ENCODE measurements at places on chromosomes 3 and 15.

- no peak for DNase-seq
These were observed 353.9 kb downstream of the PTPRG start for GRCh38 chr3:61915296-61915695.

- no peak for DNase-seq
These were observed 72.9 kb downstream of the MOBP start for GRCh38 chr3:39540162-39540921.

- DNase-seq: no peak
These were observed 562.7 kb downstream of the MFSD1 start for GRCh38 chr3:159364511-159364910.

DNA sequence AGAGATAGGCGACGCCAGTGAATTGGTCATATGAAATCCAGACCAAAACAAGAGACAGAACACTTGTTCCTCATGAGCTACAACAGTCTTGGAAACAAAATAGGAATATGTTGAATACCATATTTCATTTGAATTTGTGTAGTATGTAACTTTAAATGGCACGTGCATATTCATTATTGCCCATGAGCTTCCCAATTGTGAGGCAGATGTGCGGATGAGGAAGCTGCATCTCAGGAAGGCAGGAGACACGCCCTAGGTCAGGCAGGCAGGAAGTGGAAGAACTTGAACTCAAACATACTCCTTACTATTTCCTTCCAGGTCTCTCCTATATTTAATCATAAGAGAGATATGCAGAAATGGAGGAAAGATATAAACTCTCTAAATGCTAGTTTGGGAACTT, 106.8 kb upstream of the SLC2A2 start:
- no peak for DNase-seq

DNA sequence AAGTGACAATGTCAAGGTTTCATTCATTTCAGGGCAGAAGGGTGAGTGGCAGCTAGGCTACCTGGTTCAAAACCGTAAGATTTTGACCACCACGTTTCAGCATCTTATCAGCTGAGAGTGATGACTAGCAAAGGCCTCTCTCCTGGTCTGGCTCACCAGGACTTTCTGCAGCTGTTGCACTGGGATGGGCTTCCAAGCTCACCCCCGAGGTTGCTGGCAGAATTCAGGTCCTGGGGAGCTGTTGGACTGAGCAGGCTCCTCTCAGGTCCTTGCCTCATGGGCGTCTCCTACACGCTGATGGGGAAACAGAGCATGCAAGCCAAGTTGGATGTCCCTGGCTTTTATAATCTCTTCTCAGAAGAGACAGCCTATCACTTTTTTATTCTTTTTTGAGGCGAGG, 88.8 kb upstream of the RNU6-1 start:
- DNase-seq: no peak

- no peak for DNase-seq
These were observed 8.7 kb downstream of the SLC6A6 start for GRCh38 chr3:14411166-14411526.

- DNase-seq: no peak
These were observed 288.8 kb downstream of the ZBTB20 start for GRCh38 chr3:114858329-114858728.

- no peak for DNase-seq
These were observed 51.2 kb upstream of the THRB start for GRCh38 chr3:24545887-24546286.

DNA sequence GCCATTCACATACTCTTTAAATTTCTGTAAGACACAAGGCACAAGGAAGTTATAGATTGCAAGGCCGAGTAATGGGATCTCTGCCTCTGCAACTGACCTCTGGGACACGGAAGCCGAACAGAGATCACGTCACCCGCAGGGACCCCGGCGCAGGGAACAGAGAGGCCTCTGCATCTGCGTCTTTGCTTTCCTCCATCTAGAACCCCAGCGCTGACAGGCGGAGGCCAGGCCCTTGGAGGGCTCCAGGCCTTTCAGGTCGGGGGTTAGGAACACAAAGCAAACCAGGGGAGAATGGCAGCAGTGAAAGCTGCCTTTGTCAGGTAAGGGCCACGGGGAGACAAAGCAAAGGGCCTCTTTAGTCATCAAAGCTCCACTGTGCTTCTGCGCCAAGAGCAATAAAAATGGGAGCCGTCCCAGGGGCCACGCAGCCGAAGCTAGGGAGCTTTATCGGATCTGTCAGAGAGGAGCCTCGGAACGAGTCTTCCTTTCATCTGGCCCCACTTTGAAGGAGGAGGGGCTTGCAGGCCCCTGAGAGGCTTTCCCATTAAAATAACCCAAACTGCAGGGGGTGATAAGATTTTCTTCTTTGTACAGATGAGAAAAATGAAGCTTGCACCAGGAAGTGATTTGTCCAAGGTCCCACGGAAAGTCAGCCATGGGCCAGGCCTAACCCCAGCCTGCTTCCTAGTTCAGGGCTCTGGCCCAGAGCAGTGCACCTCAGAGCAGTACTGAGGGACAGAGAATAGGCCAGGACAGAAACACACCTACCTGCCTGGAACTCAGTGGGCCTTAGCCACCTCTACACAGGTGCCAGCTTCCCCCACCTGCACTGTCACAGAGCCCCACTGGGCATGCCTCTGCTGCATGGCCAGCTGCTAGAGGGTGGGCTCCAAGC, 84.4 kb upstream of the RAD18 start:
- no peak for DNase-seq

- DNase-seq: no peak
These were observed 365.1 kb upstream of the SLCO3A1 start for GRCh38 chr15:91488452-91488851.

DNA sequence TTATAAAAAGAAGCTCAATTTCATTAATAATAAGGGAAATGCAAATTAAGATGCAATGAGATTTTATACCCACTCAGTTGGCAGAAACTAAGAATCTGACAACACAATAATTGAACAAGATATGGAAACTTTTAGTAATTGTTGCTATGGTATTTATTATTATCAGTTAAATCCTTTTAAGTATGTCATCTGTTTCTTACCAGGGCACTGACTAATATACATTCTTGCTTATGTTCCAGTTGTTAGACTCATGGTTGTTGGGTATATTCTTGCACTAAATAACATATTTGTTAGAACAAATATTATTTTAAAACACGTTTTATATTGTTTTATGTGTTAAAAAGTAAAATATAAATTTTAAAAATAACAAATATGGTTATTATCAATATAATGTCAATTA, 690.3 kb downstream of the MECOM start:
- DNase-seq: no peak

DNA sequence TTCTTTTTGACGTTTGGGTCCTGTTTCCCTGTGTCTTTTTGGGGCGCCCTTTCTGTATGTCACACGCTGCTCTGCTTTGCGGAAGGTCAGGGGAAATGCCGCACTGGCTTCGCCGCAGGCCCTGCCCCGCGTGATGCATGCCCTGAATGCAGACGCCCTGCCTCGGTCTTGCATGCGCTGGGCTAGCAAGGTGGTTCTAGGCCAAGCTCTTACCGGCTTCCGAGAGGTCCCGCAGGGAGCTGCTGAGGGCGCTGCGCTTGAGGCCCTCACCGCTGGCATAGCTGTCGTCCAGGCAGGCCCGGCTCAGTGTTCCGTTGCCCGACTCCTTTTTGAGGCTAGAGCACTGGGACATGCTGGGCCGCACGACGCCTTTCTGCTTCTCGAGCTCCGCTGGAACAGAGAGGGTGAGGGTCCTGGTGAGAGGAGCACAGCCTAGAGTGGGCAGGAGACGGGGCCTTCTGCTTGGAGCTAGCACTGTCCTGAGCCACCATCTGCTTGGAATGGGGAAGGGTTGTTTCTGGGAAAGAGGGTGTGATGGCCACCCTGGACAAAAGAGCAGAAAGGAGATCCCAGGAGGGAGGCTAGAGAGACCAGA, 66.9 kb upstream of the RPL32 start:
- DNase-seq: no peak

DNA sequence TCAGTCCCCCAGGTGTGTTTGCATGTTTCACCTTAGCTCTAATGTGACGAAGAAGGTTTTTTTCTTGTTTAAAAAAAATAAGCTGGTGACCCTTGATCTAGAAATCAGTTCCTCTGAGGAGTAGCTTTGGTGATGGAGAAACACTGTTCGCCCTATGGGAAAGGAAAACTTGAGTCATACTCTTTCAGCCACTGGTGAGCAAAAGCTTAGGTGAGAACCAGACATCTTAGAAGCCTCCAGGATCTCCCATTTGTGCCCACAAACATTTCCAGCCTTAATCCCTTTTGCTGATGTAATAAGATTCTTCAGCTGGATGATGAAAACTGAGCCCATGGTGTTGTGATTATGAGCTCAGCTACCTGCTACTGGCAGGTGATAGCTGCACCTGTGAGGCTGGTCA, 37.8 kb downstream of the SLC27A2 start:
- no peak for DNase-seq

DNA sequence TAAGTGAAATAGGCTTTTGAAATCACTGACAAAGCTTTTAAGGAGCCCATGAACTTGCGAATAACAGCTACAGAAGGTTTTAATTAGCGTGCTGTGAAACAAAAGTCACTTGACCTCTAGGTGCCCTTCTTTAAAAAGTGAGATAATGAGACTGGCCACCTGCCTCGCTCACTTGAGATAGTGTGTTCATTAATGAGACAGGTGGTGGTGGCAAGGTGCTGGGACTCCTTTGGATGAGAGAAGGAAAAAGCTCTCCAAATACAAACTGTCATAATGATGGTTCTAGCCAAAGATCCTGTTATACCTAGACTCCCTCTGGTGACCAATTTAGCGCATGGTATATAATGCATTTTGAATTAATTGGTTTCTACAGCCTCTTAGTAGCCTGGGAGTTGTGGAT, 22.7 kb upstream of the IREB2 start:
- DNase-seq: no peak

DNA sequence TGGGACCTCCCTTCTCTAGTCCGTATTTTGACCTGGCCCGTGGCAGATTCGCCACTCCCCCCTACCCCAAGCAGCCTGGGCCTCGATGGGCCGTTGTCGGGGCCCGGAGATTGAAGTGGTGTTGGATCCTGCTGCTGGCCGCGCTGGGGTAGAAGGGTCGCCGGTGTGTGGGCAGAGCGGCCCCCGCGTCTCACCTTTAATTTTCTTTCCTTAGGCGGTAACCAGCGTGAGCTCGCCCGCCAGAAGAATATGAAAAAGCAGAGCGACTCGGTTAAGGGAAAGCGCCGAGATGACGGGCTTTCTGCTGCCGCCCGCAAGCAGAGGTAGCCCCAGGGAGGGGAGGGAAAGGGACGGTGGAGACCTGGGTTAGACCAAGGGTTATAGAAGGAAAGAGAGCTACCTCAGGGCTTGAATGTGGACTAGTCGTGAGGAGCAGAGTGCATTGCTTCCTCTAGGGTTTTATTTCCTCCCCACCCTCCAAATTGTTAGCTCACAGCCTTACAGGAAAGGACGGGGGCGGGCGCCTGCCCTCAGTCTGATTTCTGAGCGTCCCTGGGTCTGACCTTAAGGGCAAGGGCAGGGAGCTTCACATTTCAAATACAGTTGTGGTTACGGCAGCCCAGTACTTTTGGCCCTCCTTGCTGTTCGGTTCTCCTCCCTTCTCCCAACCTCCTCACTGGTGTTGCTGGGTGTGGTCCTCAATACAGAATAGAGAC, 799 bp downstream of the SERF2 start:
- DNase-seq: no peak

DNA sequence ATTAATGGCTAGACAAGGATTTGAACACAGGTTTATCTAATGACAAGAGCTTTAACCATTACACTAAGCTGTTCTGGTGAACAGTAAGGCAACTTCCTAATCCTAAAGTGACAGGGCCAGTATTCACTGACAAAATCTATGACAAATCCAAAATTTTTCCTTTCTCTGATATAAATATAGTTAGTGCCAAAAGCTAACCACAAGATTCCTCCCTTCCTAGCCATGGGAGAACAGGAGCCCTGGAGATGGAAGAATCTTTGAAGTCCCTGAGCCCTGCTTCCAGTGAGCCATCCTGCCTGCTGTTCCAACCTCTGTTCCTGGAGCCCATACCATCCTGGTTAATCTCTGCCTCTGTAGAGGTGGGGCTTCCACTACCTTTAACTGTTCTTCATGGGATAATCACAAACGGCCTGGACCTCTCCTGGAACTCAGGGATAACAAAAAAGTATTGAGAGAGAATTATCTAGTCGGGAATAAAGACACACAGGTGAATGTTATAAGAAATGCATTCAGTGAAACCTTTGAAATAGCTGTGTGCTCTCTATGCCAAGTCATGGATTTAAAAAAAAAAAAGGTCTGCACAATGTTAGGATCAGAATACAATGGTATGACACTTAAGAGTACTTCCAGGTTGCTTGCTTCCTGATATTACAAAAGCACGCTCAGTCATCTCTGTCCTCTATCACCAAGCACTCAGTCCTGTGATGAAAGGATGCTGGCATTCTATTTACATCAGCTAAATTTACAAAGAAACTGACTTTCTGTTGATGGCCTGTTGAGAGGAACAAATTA, 235.8 kb downstream of the SUCLG2 start:
- no peak for DNase-seq

DNA sequence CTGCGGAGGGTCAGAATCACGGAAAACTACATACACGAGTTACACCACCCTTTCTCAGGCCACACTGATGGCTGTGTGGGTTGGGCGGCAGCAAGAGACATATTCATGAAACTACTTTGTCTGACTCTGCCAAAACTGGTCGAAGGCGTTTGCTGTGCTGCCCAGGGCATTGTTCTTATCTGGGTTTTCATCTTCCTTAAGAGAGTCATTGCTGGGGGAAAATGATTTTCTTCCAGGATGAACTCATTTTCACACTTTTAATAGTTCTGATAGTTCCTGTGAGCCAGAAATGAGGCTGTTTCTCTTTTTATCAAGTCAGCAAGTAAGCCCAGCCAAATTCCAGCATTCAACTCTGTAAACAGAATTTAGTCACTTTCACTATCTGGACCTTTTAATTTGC, 47.6 kb downstream of the TRIM71 start:
- DNase-seq: no peak

- no peak for DNase-seq
These were observed 56.1 kb upstream of the HERC1 start for GRCh38 chr15:63889831-63890230.

GRCh38 chr3:25576831-25577454, 87.8 kb downstream of the TOP2B start:
- DNase-seq: no peak

- no peak for DNase-seq
These were observed 2.7 kb downstream of the FBN1 start for GRCh38 chr15:48642795-48643194.

DNA sequence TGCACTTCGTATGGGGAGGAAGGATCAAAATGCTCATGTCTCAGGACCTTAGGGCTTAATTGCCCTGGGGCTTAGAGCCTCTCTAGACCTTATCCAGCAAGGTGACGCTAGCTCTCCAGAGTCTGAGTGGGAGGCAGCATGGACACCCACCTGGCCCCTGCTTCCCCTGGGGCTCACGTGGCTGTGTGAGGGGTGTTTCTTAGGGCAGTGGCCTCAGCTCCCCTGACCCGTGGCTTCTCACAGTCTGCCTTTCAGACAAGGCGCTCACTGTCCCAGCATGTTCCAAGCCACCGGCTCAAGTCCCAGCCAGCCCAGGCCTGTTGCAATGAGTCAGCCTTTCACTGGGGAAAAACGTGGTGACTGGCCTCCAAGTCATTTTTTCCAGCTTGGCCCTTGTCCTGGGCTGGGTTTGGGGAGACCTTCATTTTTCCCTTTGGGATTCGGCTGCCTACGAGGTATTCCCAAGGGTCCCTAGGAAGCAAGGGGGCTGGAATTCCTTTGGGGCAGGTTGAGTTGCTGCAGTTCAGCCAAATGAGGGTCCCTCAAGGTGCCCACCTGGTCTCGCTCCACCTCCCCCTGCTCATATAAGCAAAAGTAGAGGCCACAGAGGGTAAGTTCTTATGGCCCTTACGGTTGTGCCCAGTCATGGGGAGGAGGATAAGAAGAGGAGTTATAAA, 15.7 kb downstream of the BHLHE40 start:
- DNase-seq: no peak

GRCh38 chr3:195913382-195913781, 5.0 kb upstream of the TNK2 start:
- DNase-seq: no peak

- no peak for DNase-seq
These were observed 153.5 kb downstream of the MECOM start for GRCh38 chr3:169509780-169510692.
